ENCODE measurements at places on chromosomes 5 and 9. TPM values are rescaled to one million over a fixed set of nuclear protein-coding genes. Genes with fewer than 3 reads are reported as not detected.

GRCh38 chr5:54985301-54986268 is at the start of gene ESM1:
Gene ESM1 (minus strand): TSS chr5:54985593. CDS start chr5:54985517, 76 bp downstream.
- ATAC-seq, result peak; percentile 75

DNA sequence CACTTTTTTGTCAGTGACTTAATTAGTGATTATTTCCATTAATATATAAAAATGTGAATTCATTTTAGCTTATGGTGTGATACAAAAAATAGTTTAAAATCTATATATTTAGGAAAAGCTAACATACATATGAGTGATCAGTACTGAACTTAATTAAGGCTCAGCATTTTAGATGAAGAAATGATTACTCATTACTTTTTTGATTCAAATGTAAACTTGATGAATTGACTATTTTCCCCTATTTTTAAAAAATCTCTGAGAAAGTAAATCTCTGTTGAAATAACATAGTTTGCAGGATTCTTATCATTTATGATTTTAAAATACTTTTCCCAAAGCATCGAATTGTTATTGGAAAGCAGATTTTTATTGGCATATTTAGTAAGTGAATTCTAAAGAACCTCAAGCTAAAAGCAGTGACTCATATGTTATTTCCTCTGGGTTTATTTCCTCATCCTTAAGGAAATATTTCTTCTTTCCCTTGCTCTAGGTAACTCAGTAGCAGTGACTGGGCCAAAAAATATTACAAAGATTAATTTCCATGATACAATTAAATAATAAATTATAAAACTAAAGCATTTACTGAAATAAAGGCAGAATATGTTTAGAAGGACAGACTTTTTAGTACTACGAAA is 290.6 kb downstream of the FER start:
- ATAC-seq, result no peak

GRCh38 chr9:134174073-134174449 is 9.7 kb upstream of the RNU6ATAC start:
- no peak for ATAC-seq

- ATAC-seq, result no peak
Observed at GRCh38 chr5:177067503-177067902, 19.2 kb upstream of the FGFR4 start.

- no peak for ATAC-seq
Observed at GRCh38 chr5:76582230-76583162, 40.7 kb downstream of the F2RL2 start.

DNA sequence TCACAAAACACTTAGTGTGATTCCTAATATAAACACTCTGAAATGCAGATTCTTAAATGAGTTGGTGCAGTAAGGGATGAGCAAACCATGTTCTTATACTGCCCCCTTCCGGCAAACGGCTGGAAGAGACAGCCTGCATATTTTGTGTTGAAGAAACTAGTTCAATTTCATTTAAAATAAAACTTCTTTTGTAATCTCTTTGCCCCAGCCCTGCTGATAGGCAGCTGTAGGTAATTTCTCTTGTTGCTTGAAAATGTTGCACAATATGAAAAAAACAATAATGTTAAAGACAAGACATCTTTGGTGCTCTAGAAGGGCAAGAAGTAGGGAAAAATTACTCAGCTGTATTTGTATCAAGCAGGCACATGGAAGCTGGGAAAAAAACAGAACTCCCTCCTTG is 89.7 kb upstream of the CCNG1 start:
- ATAC-seq, result peak; percentile 77

GRCh38 chr9:5480919-5481318 is 29.4 kb upstream of the PDCD1LG2 start:
- no peak for ATAC-seq

- no peak for ATAC-seq
Observed at GRCh38 chr5:172533058-172533398, 78.7 kb upstream of the SH3PXD2B start.

DNA sequence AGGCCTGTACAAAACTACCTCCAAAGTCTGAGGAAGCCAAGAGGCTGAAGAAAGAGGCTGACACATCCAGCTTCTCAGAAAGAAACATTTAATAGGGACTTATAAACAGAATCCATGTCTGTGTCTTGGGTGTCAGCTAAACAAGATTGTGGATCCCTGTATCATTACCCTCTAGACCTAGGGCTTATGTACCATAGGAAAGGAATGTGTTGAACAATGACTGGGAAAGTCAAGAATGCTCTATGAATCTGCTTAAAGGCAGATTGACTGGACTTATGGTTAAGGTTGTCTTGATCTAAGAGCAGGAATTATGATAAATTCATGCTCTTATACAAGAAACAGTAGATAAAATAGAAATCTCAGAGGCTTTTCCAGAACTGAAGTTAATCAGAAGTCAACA is 335.7 kb upstream of the RPS23 start:
- no peak for ATAC-seq

DNA sequence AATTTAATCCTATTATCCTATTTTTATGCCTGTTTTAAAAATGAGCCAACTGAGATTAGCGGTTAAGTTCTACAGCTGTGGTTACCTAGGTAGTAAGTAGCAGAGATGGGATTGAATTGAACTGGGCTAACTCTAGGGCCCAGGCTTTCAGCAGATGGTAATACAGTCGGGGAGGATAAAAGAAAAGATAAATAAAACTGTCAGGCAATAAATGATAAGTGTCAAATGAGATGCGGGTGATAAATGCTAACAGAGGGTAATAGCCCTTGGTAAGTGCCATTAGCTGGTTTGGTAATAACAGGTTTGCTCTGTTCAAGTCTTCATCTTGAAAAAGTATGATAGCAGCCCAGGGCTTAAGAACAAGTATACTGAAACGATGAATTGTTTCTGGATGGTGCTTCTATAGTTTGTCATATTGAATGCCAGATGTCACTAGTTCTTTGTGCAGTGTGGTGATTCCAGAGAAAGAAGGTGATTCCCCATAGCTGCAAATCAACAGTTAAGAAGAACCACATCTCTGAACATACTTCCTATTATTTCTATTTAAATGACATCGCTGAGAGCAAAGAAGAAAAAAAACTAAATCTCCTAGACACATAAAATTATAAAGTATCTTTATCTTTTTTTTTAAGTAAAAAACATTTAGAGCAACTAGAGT is 360.8 kb upstream of the PANK3 start:
- ATAC-seq, result no peak

- ATAC-seq, result no peak
Observed at GRCh38 chr9:37035648-37036370, 1.7 kb upstream of the PAX5 start.

GRCh38 chr9:36441966-36442365 is 41.9 kb upstream of the RNF38 start:
- no peak for ATAC-seq

GRCh38 chr9:126165755-126166154 is 160.9 kb upstream of the MVB12B start:
- ATAC-seq, result no peak

DNA sequence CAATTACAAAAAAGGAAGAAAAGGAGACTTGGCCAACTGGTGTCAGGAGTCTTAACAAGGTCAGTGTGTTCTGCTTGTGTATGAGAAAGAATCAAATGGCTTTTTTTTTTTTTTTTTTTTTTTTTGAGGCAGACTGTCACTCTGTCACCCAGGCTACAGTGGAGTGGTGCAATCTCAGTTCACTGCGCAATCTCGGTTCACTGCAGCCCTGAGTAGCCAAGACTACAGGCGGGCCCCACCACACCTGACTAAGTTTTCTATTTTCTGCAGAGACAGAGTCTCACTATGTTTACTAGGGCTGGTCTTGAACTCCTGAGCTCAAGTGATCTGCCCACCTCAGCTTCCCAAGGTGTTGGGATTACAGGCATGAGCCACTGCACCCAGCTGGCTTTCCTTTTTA is 3.1 kb upstream of the IL7R start:
- ATAC-seq, result no peak

GRCh38 chr5:8577792-8578191 is 708.8 kb downstream of the MTRR start:
- ATAC-seq, result no peak

- ATAC-seq, result no peak
Observed at GRCh38 chr5:10250806-10251276, 761 bp downstream of the CCT5 start.

DNA sequence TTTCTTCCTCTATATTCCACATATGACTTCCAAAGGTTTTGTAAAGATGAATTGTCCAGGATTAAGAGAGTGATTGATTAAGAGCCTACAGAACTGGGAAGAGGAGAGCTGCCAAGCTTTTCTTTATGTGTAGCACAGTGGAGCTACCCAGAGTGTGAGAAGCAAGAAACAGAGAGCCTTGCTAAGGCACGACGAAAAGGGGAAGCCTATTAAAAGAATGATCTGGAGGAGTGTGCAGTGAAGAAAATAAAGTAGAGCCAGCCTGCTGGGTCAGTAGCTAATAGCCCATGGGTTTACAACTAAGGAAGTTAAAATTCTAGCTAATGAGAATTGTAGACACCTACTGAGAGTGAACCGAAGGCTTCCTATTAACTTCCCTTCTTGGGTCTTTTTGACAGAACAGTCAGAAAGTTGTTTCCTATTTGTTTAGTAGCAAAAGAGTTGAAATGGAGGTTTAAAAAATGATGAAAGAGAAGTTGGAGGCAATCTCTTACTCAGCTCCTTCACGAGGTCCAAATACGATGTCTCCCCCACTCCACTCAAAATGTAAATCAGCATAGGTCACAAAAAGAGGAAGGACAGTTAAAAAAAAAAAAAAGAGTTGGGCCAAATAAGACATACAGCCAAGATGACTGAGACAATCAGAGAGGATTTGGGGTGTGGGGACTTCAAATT is 957 bp upstream of the PRR16 start:
- ATAC-seq, result no peak

DNA sequence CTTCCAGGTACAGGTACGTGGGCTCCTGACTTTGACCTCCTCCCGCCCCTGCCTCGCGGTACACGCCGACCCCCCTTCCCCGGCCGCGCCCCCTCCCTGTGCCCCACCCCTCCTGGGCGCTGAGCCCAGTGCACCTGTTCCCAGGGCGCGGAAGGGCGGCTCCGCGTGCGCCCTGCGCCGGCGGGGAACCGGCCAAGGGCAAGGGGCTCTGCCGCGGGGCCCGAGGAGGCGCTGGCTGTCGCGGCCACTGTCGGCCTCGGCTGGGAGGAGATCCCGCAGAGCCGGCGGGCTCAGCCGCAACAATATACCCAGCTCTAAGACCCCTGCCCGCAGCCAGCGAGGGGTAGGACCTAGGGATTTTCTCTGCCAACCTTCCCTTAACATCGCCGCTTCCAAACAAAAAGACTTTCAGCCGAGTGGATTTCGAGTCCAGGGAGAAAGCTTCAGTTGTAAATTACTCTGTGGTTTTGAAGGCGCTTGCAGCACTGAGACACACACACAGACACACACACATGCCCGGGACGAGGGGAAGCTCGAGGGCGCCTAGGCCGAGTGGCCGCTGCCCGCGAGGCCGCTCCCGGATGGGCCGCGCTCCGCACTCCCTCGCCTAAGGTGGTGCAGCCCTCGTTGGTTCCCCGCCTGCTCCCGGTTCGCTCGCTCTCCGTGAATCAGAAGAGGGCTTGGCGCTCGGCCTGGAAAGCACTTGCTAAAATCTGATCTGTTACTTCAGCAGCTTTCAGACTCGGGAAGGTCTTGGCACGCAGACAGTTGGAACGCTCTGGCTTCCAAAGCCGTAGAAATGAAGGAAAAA is 1.2 kb downstream of the FGF18 start:
- no peak for ATAC-seq

- no peak for ATAC-seq
Observed at GRCh38 chr5:102796009-102796408, 40.9 kb downstream of the PAM start.

DNA sequence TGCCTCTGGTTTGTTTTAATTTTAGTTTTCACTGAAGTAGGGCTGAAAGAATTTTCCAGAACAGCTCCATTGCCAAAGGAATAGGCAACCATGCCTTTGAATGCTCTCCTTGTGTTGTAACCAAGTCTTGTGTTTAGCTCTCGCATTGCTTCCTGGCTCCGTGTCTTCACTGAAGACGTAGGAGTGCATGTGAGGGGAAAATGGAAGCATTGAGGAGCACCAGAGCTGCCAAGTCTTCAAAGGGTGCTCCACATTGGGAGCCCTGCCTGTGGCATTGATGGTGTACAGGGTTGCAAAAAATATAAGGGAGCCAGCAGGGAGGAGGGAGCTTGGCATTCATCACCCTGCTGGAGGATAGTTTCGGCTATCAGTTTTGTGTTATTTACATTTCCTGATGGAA is 86.6 kb downstream of the NTRK2 start:
- no peak for ATAC-seq

DNA sequence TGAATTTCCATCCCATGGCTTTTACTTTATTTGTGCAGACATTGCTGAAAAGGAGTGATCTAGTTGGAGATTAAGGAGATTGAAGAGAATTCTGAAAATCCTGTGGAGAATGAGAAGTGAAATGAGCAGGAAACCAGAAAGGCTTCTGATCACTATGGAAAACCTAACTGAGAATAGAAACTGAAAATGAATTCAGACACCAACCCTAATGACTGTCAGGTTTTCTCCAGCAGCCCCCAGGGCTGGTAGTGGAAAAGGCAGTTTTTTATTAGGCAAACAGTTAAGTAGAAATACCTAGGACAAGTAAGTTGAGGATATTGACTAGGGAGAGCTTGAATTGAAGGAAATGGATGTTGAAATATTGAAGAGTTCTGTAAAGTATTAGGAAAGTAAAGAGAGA is 14.7 kb upstream of the ARRDC3 start:
- ATAC-seq, result no peak

- ATAC-seq, result no peak
Observed at GRCh38 chr9:138074516-138074915, 196.9 kb downstream of the CACNA1B start.

- no peak for ATAC-seq
Observed at GRCh38 chr9:110031511-110032173, 176.3 kb downstream of the C9orf152 start.

DNA sequence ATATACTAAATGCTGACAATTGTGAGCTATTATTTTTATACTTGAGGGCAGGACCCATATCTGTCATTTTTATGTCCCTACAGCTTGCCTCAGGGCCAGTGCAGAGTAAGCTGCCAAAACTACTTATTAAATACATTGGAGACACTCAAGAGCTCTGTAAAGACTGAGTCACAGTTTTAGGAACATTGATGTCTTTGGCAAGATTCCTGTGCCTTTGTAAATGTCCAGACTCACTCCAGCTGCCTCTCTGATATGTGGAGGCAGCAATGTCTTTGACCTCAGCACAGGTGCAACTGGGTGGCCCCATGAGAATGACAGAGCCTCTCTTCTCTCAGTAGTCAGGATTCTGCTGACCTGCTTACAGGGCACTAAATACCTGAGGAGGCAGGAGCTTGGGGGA is 363.2 kb downstream of the OSTF1 start:
- ATAC-seq, result no peak

DNA sequence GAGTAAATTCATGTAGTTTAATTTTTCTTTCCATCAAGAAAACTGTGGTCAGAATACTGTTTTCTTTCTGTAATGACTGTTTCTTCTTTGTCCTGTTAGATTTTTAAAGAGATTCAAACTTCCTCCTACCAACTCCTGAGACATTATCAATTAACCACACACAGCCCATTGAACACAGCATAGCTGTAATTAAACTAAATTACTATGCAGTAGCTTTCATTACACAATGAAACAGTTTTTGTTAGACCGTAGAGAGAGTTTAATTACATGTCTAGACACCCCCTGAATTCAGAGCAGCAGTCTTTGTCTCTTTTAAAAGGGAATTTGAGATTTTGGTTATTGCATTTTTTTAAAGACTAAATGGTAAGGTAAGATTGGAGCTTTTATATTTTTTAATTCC is 77.5 kb downstream of the STARD4 start:
- ATAC-seq, result no peak

IL5 gene
- total RNA-seq, result not detected

SPAG8 gene
- total RNA-seq, result 4.5 TPM

RNF183 gene
- 0.29 TPM for total RNA-seq

LCN6 gene
- total RNA-seq, result not detected

LVRN gene
- 0.25 TPM for total RNA-seq

WDR38 gene
- total RNA-seq, result 0.68 TPM

FNIP1 gene
- 16.7 TPM for total RNA-seq

CCNI2 gene
- total RNA-seq, result 4.8 TPM

FBXL7 gene
- total RNA-seq, result 10.6 TPM

PCDH1 gene
- 13.2 TPM for total RNA-seq
